ENCODE measurements at places on chromosomes 6 and 20.
A peak's percentile ranks its signal among the peaks of the same experiment; 100 is the strongest.

DNA sequence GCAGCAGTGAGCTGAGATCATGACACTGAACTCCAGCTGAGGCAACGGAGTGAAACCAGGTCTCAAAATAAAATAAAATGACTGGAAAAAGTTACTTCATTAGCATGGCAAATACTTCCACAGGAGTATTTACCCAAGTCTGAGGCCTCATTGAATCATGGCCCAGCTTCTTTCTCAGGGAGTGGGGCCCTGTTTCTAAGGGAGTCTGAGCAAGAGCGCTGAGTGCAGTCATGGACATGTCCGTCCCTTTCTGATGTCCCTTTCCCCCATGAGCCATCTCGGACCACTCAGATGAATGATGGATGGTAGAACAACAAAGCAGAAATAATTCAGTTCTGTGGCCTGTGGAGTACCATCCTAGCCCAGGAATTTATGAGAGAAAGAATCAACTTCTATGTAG lies 7.8 kb upstream of the DTD1 start:
- no peaks in the 10 kb centered on the region for H3K36me3 ChIP-seq
- no peak overlapping the region for H3K4me3 ChIP-seq
- no peaks in the 10 kb centered on the region for H3K4me1 ChIP-seq
- H3K27ac ChIP-seq, result no peak overlapping the region
- no peaks in the 10 kb centered on the region for H3K27me3 ChIP-seq

DNA sequence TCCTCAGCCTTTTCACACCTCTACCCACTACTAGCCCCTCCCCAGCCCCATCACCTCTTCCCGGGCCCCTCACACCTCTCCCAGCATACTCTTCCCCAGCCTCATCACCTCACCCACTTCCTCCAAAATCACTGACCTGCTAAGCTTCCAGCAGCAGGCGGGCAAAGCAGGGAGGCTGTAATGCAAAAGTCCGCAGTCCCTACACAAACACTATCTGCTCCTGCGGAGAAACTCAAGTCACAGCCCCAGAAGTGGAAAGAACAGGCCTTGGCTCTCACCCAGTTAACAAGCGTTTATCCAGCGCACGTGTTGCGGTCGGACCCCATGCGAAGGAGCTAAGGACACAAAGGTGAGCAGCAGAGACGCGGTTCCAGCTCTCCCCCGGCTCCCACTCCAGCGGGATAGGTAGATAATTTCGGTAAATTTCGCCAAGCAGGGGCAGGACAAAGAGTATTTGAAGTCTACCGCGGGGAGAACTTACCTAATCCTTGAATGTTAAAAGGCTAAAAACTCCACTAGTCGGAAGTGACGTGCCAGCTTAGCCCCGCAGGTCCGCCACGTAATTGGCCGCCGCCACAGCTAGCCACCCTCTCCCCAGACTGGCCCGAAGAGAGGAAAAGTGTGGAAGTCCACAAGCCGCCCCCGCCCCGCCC lies 728 bp upstream of the TRIM39 start:
- peaks cover 40% of the 10 kb centered on the region for H3K4me1 ChIP-seq
- DNase-seq, result peak; percentile 62
- H3K27ac ChIP-seq, result peak overlapping the region; percentile 100
- H3K4me3 ChIP-seq, result peak overlapping the region; percentile 70

DNA sequence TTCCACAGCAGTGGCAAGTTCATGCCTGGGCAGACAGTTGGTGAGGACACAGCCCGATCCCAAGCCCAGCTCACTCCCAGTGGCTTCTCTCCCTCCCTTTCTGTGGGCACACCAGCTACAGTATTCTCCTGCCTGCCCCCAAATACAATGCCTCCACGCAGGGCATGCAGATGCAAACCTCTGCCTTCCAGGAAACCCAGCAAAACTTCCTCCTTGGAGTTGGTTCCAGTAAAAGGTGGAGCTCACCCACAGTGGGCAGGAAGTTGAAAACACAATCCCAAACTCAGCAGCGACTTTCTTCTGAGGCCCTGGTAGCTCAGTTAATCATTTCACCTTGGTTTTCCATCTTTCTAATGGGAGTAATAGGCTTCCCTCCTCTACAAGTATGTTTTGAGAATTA lies 93.7 kb downstream of the LY86 start:
- no peaks in the 10 kb centered on the region for H3K36me3 ChIP-seq
- no peaks in the 10 kb centered on the region for H3K27me3 ChIP-seq
- H3K4me3 ChIP-seq, result no peak overlapping the region
- no peak overlapping the region for H3K27ac ChIP-seq

GRCh38 chr6:26202811-26203583 lies 115.8 kb downstream of the HFE start:
- H3K4me1 ChIP-seq, result peaks cover 23% of the 10 kb centered on the region
- H3K27ac ChIP-seq, result no peak overlapping the region
- H3K27me3 ChIP-seq, result no peaks in the 10 kb centered on the region
- H3K36me3 ChIP-seq, result no peaks in the 10 kb centered on the region
- DNase-seq, result no peak

GRCh38 chr20:32474967-32475811 lies 109.9 kb downstream of the NOL4L start:
- DNase-seq, result no peak
- H3K4me1 ChIP-seq, result no peaks in the 10 kb centered on the region
- H3K27ac ChIP-seq, result peak overlapping the region; percentile 48
- H3K4me3 ChIP-seq, result no peak overlapping the region
- no peaks in the 10 kb centered on the region for H3K27me3 ChIP-seq

- H3K4me3 ChIP-seq, result peak overlapping the region; percentile 96
- peak; percentile 73 for DNase-seq
- no peaks in the 10 kb centered on the region for H3K27me3 ChIP-seq
These were observed 600 bp downstream of the SEC63 start for GRCh38 chr6:107957308-107957908.

GRCh38 chr20:13960525-13960924 lies 29.9 kb downstream of the SEL1L2 start:
- no peak overlapping the region for H3K27ac ChIP-seq
- no peak overlapping the region for H3K4me3 ChIP-seq
- H3K27me3 ChIP-seq, result no peaks in the 10 kb centered on the region
- no peak for DNase-seq
- no peaks in the 10 kb centered on the region for H3K36me3 ChIP-seq
- no peaks in the 10 kb centered on the region for H3K4me1 ChIP-seq

- no peaks in the 10 kb centered on the region for H3K4me1 ChIP-seq
- no peak overlapping the region for H3K4me3 ChIP-seq
- H3K36me3 ChIP-seq, result no peaks in the 10 kb centered on the region
- no peak overlapping the region for H3K27ac ChIP-seq
These were observed 189.2 kb downstream of the TBXT start for GRCh38 chr6:165978476-165978875.

DNA sequence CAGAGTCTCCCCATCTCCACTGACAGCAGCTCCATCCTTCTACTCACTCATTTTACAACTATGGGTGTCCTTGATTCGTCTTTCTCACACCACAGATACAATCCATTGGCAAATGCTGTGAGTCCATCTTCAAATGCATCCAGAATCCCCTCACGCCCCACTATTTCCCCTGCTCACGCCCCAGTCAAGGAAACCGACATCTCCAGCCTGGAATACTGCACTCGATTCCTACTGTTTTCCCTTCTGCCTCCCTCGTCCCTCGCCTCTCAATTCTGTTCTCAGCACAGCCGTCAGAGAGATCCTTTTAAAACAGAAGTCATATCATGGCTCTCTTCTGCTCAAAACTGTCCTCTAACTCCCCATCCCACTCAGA lies 4.7 kb downstream of the HLA-B start:
- H3K4me3 ChIP-seq, result peak overlapping the region; percentile 33
- H3K4me1 ChIP-seq, result peaks cover 32% of the 10 kb centered on the region
- no peak overlapping the region for H3K27ac ChIP-seq
- peaks cover 32% of the 10 kb centered on the region for H3K36me3 ChIP-seq
